ENCODE measurements at places on chromosomes 1 and 21.

DNA sequence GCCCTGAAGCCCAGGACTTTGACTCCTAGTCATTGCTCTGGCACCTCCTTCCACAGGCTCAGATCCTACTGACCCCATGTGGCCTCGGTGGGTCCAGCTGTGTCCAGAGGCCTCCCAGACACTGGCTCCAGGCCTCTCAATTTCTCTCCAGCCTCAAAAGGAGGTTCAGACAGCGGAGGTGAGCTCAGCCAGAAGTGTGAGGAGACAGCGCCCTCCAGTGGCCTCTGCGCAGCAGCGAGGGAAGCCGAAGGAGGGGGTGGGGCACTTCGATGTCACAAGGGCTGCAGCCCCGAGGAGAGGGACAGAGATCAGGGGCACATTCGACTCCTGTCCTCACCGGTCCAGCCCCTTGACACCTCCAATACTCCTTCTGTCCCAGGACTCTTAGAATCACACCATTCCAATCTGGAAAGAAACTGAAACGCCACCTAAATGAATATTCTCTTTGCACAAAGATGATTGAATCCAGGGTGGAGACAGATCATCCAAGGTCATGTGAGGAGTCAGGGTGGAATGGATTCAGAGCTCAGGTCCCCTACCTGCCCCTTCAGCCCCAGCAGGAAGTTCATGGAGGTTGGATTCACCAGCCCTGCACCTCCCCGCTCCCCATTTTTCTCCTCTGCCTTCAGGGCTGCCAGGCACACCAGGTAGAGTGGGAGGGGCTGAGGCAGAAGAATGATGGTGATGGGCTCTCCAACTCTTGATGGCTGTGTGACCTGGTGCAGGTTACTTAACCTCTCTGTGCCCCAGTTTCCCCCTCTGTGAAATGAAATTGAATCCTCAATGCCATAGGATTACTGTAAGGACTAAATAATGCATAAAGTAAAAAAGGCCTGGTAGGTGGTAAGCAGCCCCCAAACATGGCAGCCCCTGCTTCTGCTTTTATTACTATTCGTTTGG lies 34.8 kb upstream of the ZBTB40 start:
- DNase-seq: no peak

DNA sequence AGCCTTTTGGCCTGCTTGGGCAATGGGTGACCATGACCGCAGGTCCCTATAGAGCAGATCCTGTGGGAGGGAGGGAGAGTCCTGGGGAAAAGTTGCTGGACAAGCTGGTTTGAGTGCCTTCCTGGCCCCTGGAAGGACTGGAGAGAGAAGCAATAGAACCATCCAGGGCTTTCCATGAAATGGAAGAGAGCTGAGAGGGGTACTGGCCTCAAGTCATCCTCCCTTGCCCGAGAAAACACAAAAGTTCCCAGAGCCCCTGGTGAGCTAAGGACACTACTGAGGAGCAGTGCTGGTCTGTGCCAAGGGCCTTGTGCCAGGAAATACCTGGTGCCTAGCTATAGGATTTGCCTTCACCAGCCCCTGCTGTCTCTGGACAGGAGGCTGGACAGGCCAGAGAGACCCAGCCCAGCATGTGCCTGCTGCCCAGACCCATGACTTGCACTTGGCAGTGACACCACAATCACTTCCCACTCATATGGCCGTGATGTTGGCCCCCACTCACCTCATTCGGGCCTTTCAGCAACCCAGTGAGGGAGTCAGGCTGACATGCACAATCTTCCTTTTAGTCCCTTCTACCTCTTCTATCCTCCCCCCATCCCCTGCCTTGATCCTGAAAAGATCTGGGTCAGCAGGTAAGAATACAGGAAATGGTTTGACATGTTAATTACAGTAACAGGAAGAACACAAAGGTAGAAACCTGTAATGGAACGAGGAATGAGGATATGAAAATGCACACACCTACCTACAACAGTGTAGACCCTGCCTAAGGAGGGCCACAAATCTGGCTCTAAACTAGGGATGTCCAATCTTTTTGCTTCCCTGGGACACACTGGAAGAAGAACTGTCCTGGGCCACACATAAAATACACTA lies 7.0 kb downstream of the SH3BP5L start:
- DNase-seq: no peak

GRCh38 chr1:5493851-5494311 lies 498.3 kb downstream of the NPHP4 start:
- DNase-seq: no peak

DNA sequence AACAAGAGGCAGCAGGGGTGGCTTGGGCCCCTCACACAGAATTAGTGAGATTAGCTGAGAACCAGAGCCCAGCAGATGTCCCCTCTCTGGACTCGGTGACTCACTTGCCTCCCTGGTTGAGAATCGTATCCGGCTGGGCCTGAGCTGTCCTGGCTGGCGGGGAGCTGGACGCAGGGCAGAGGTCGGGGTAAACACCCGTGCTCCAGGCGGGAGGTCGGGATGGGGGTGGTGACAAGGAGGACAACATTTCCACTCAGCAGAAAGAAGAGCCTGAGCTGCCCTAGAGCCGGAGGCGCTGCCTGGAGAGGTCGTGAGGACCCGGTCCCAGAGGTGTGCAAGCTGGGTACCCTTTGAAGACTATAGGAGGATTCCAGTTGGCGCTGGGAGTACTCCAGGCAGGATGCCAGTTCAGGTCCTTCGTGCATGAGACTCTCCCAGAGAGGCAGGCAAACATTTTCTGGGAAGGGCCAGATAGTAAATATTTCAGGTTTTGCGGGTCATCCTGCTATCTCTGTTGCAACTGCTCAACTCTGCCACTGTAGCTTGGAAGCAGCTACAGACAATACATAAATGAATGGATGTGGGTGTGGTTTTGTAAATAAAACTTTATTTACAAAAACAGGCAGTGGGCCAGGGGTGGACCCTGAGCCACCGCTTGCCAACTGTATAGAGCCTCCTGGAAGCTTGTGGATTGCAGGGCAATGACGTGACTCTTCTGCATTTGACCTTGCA lies 116.8 kb upstream of the WNT4 start:
- DNase-seq: no peak

DNA sequence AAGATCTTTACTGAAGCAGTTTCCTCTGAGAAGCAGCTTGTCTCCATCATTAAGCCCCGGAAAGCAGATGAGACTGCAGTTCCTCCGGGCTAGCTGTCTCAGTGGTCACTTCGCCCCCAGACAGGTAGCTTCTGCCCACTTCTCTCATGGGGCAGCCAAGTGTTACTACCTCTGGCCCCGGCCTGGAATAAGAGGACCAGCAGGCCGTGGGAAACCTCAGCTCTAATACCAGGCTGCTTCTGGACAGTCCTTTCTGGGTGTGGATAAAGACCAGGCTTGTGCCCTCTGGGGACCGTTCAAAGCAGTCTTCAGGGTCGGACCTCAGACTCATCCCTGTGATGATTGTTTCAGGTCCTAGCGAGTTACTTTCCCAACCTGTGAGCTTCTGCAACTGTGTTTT lies 54.8 kb downstream of the RUNX3 start:
- no peak for DNase-seq

DNA sequence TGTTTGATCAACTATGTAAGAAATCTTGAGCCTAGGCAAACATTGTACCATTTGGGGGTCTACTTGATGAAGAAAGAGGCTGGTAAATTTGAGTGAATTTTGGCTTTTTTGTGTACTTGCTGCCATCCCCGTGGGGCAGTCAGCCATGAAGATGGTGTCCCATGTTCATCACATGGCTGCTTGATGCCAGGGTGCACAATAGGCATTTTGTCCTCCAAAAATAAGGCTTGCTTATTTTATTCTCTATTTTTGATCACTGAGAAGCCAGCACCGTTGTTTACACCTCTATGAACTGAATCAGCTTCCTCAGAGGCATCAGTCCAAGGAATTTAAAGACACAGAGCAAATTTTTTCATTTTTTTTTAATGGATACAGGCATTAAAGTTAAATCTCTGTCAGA lies 1195.7 kb downstream of the AMY1C start:
- no peak for DNase-seq

- peak; percentile 20 for DNase-seq
Measured at GRCh38 chr21:15539376-15539775, 190.4 kb upstream of the USP25 start.

DNA sequence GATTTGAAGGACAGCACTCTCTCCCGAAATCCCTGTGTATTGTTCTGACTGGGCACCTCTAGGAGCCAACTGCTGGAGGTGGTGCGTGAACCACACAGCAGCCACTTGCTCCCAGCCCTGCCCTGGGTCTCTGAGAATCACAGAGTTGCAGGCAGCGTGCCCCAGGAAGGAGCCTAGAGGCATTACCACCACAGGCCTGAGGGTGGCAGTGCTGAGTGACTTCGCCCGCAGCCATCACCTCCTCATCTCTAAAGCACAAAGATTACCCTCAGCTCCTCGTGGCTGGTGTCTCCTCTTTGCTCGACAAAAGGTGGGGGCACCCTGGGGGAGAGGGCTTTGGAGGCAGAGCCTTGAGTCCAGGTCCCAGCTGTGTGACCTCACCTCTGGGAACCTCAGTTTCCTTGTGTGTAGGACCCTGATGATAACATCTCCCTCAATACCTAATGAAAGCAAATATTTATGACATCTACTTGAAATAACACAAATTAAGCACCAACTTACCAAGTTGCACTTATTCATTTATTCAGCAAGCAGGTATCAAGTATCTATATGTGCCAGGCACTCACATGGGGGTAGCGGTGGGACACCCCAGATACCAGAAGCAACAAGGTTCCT lies 86.3 kb downstream of the VWA5B1 start:
- no peak for DNase-seq

DNA sequence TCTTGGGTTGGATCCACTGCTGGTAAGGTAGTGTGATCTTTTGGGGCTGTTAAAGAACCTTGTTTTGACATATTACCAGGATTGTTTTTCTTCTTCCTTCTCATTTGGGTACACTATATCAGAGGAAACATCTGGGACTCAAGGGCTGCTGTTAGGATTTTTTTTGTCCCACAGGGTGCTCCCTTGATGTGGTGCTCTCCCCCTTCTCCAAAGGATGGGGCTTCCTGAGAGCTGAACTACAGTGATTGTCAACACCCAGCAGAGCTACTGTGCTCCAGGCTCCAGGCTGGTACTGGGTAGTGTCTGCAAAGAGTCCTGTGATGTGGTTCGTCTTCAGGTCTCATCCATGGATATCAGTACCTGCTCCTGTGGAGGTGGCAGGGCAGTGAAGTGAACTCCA lies 20.6 kb downstream of the IFI16 start:
- DNase-seq: no peak

DNA sequence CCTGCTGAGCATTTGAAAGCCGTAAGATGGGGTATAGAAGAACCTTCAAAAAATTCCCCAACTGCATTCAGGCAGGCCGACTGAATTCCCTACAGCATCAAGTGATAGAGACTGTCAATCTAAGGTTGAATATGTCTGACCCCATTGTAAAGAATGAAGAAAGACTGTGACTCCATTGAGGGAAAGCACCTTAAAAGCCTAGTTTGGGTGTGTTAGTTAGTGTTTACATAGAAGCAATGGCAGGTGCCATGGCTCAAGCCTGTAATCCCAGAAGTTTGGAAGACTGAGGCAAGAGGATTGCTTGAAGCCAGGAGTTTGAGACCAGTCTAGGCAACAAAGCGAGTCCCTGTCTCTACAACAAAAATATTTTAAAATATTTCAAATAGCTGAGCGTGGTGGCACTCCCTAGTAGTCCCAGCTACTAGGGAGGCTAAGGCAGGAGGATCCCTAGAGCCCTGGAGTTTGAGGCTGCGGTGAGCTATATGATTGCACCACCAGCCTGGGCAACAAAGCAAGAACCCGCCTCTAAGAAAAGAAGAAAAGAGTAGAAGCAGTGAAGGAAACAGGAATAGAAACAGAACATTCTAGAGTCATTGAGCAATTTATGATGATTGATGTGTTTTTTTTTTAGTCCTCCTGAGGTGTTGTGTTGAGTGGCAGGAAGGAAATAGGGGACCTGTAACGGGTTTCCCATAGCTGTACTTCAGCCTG lies 15.4 kb downstream of the POLR3GL start:
- no peak for DNase-seq

- no peak for DNase-seq
Measured at GRCh38 chr1:7561331-7561921, 209.7 kb upstream of the VAMP3 start.

- DNase-seq: no peak
Measured at GRCh38 chr1:46617833-46618232, 1.2 kb upstream of the MOB3C start.

DNA sequence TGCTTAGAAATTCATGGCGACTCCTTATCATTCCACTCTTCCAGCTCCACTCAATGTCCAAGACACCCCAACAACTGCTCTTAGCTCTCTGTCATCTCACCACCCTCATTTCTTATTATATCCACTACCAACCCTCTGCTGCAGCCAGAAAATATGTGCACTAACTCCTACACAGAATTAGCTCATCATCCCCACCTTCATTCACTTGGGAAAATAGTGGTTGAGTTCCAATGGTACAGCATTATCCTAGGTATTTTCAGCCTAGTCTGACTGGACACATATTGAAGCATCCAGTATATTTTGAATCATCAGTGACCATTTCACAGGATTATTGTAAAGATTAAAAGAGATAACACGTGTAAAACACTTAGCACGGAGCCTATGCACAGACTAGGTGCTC lies 16.7 kb upstream of the VSIG8 start:
- DNase-seq: no peak

- DNase-seq: peak; percentile 79
Measured at GRCh38 chr1:64514197-64514765, 44.4 kb downstream of the CACHD1 start.

GRCh38 chr1:58745117-58745516 lies 38.7 kb downstream of the JUN start:
- DNase-seq: no peak

Data from non-pigmented ciliary epithelial cell (primary cell).